Activated CD4-positive, alpha-beta T cell treated with anti-CD3 and anti-CD28 coated beads for 24 hours (primary cell): ENCODE measurements at places on chromosomes 7 and 10.

DNA sequence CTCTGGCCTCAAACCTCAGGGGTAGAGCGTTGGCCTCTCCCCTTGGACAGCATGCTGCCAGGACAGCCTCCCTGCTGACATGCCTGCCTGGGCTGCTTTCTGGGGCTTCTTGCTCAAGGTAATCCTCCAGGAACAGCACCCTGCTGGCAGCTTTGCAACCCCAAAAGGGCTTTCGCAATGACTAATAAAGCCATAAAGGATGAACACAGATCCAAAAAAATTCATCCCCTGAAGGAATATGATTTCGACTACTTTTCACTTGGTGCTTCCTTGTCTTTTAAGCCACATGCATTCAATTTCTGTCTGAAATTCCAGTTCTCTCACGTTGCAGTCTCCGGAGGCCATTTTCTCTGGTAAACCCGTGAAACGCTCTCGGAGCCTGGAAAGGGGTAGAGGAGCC lies 15.1 kb upstream of the SH3PXD2A start:
- DNase-seq, result no peak

DNA sequence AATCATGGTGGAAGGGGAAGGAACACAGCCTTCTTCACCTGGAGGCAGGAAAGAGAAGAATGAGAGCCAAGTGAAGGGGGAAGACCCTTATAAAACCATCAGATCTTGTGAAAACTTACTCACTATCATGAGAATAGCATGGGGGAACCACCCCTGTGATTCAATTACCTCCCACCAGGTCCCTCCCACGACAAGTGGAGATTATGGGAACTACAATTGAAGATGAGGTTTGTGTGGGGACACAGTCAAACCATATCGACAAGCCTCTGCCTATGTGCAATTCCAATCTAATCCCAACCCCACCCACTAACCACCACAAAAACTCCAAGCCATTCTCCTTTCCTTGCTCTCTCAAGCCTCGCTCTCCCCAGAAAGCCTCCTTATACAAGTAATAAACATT lies 69.2 kb downstream of the TAC1 start:
- no peak for DNase-seq

DNA sequence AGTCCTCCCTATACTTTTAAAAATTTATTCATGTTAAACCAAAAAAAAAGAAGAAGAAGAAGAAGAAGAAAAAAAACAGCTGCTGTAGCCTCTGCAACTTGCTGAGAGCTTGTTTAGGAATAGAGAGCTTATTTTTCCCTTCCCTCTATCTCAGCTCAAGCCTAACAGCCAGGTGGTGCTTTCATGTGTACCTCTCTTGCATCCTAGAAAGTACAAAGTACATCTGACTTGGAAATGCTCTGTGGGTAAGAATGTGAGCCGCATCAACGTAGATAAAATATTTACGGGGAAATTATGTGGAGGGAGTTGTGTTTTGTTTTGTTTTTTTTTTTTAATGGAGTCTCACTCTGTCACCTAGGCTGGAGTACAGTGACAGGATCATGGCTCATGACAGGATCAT lies 99.6 kb downstream of the PLXDC2 start:
- no peak for DNase-seq

DNA sequence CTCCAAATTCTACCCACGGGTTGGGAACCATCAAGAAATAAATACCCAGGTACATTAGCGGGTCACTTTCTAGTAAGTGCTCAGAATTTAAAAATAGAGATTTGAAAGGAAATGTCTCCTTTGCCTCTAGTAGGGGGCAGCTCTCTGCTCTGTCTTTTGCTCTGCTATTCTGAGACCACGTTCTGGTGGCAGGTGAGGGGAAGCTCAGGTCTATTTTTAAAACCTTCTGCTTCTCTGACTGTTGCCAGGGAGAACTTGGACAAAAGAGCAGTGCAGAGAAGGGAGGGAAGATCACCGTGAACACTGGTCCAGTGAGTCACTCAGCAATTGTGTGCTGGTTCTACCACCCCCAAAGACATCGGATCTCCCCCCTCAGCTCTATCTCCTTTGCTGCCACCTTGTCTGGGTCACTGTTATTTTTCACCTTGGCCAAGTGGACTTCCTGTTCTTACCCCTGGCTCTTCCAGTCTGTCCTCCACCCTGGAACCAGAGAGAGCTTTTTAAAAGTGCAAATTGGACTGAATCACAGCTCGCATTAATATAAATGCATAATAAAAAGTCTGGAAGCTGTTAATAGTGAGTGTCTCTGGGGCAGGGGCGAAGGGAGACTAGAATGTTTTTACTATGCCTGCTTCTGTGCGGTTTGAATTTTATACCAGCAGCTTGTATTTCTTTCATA lies 72.4 kb upstream of the LOXL4 start:
- DNase-seq, result no peak

DNA sequence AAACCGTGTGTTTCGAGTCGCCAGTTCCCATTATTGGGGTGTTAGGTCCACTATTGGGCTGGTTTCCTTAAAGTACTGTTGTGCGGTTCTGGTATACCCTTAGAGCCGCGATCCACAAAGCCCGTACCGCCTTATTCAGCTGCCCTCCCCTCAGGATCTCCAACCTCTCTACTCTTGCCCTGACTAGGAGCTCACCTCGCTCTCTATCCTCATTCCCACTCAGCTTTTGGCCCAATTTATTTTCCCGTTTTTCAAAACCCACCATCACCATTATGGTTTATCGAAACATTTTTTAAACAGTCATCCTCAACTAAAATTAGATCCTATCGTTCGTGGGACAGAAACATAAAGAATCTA lies 461 bp upstream of the ETV1 start:
- DNase-seq, result no peak

DNA sequence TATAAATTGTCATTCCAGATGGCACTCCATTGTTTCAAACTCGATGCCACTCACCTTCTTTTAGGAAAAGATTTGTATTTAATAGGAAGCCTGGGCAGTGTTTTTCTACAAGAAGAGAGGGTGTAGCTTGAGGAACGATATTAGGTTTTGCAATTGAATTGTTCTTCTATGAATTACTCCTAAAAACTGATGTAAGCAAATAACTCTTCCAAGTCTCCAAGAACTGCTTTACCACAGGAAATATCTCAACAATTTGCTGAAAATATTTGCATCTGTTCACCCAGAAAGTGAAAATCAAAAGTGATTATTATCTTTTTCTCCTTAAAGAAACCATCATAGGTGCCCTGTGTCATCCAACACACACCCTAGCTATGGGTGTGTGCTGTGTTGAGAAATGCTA lies 261.3 kb upstream of the MEOX2 start:
- DNase-seq, result no peak

GRCh38 chr7:157622000-157622399 lies 285.2 kb downstream of the DNAJB6 start:
- no peak for DNase-seq
